NCI-H1436 (cell line): ENCODE measurements at places on chromosomes 2 and 18.

DNA sequence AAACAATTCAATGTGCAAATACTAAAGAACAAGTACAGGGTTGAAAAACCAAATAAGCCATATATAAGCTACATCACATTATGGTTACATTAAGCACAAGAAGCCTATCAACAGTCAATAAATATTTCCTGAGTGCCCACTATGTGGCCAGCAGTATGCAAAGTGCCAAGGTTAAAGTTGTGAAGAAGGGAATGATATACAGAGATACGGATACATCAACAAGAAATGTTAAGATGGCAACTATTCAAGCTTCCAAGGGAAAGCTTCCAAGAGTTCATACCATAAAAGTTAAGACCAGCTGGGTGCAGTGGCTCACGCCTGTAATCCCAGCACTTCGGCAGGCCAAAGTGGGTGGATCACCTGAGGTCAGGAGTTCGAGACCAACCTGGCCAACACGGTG lies 14.0 kb downstream of the DYM start:
- DNase-seq: no peak

GRCh38 chr2:48738806-48739205 lies 16.7 kb downstream of the LHCGR start:
- no peak for DNase-seq

- no peak for DNase-seq
Observed at GRCh38 chr2:10412380-10412779, 35.7 kb downstream of the ODC1 start.

DNA sequence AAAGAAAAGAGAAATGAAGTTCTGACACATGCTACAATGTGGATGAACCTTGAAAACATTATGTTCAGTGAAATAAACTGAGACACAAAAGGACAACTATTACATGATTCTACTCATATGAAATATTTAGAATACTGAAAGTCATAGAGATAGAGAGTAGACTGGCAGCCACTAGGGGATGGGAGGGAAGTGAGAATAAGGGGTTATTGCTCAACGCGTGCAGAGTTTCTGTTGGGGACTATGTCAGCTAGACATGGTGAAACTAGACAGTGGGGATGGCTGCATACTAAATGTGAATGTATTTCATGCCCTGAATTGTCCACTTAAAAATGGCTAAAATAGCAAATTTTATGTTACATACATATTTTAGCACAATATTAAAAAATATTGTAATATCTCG lies 108.7 kb upstream of the ATL2 start:
- DNase-seq: no peak

DNA sequence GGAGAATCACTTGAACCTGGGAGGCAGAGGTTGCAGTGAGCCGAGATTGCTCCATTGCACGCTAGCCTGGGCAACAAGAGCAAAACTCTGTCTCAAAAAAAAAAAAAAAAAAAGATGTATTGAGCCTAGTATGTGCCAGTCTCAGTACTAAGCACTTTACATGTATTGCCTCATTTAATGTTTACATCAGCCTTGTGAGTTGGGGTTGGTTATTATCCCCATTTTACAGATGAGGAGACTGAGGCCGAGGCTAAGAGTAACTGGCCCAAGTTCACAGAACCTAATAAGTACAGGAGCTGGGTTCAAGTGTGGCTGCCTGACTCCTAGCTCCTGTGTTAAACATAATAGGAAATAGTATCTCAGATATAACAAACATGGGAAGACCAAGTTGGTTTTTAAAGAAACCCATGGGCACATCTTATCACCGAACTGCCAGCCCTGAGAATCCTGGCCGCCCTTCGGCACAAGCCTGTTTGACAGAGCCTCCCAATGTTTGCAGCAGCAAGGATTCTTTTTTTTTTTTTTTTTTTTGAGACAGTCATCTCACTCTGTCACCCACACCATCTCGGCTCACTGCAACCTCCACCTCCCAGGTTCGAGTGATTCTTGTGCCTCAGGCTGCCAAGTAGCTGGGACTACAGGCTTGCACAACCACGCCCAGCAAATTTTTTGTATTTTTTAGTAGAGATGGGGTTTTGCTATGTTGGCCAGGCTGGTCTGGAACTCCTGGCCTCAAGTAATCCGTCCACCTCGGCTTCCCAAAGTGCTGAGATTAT lies 24.2 kb upstream of the GMPPA start:
- no peak for DNase-seq

DNA sequence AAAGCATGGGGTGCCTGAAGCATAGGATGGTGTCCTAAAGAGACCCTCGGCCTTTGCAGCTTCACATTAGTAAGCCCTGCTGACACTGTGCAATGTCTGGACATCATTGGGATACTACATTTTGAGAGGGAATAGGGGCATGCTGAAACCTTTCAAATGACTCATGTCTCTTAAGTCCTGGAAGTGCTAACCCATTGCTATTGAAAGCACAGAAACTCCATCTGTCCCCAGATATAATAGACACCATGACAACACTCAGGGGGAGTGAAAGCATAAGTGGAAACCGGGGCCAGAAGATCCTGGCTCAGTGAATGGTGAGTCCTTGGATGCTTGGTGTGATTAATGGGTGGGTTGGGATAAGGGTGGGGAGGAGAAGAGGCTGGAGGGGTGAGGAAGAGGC lies 595.5 kb upstream of the ID2 start:
- DNase-seq: no peak
